CD4-positive, alpha-beta T cell treated with Interleukin-4 for 4 hours (primary cell): ENCODE measurements at places on chromosomes 1 and 21.
A peak's percentile ranks its signal among the peaks of the same experiment; 100 is the strongest.

GRCh38 chr1:165143437-165144065, 213.0 kb downstream of the LMX1A start:
- DNase-seq = peak; percentile 8

- no peak for DNase-seq
These were observed 6.1 kb upstream of the RIPPLY3 start for GRCh38 chr21:37000381-37000780.

DNA sequence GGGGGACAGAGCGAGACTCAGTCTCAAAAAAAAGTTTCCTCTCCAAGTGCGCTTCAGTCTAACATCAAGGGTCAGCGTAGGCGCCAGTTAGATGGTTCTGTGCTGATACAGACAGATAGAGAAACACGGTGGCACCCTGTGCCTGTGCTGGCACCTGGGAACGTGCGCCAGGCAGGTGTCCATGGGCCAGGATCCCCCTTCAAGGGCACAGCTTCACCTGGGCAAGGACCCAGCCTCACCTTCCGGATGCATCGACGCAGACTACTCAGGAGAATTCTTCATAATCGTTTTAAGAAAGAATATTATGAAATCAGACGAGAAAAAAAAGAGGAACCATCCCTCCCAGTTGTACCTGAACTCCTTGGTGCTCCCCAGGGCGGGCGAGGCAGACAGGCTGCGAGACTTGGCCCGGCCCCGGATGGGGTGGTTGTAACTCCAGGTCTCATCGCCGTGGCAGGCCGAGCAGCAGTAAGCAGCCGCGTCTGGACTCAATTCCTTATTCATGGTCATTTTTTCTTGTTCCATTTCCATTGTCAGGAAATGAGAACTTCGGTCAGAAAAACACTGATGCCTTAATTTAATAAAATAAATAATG, 13.3 kb downstream of the NADK start:
- DNase-seq = no peak

DNA sequence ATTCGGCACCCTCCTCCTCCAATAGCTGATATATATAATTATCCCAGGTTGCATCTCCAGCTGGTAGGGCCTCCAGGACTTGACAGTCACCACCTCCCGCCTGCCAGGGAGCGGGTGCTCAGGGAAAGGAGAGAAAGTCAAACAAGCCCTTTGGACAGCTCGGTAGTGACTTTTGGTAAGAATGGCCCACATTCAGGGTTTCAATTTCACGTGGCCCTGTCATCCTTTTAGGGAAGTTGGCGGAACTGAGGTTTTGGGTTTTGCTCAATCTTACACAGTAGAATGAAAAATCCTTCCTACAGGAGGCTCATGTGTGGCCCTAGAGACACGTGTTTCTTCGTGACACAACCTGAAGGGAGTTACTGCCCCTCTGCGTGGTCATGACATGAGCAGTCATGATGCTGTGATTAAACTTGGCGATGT, 44.2 kb downstream of the CAPN8 start:
- DNase-seq = no peak

GRCh38 chr1:109850827-109851226, 59.8 kb upstream of the CSF1 start:
- DNase-seq = no peak

DNA sequence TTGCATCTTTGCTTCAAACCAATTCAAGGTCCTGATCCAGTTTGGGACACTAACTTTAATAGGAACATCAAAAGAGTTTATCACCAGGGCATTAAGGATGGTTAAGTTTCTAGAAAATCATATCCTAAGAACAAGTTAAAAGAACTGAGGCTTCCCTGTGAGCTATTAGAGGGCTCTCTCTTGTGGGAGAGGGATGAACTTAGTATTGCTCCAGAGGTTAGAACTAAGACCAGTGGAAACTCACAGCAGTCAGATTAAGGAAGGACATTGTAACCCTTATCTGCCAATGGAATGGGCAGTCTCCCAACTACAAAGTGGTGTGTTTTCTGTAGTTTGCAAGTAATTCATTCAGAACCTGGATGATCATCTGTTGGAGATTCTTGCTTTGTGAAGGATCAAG, 36.8 kb downstream of the UBE2U start:
- no peak for DNase-seq

- no peak for DNase-seq
These were observed 248.3 kb upstream of the CAMK1G start for GRCh38 chr1:209335178-209335577.

DNA sequence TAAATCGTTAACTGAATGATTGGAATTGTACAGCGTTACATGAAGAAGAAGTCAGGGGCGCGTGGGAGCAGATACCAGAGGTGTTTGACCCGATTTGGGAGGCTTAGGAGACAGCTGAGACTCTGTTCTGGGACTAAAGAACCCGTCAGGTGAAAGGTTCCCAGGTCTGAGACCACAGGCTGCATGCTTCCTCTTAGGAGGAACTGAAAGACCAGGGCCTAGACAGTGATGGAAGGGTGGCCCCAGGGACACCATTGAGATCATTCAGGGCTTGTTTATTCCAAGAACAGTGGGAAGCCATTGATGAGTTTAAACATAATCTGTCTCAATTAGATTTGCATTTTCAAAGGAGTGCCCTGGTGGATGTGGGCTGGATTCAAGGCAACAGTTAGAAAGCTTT, 904 bp downstream of the KLF17 start:
- no peak for DNase-seq

GRCh38 chr1:156157506-156157905, 4.1 kb downstream of the SEMA4A start:
- no peak for DNase-seq

DNA sequence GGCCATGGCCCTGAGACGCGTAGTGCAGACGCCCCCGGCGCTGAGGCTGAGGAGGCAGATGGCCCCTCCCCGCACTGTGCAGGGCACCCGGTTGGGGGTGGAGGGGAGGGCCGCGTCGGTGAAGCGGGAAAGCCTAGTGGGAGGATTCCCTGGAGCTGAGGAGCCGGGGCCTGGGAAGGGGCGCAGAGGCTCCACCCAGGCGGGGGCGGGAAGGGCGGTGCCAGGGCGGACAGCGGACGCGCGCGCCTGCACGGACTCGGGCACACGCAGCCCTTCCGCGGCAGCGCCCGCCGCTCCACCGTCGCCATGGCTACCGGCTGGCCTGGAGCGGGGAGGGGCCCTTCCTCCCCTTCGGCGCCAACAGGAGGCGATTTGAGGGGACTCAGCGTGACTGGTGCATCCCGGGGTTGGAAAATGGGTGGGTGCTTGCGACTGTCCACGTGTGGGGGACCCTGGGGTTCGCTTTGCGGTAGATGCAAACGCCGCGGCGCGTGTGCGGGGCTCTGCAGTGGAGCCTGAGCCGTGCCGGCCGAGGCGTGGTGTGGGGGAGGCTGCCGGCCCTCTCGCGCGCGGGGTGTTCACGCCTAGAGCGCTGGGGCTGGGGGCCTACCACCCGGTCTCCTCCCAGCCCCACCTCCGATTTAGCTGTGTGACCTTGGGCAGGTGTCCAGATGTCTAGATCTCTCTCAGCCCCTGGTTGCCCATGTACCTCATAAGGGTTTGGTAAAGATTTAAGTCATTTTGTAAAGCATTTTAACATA, 35.1 kb downstream of the PTPRF start:
- DNase-seq = no peak
